Brain pericyte (primary cell): ENCODE measurements at places on chromosomes 4 and X.

DNA sequence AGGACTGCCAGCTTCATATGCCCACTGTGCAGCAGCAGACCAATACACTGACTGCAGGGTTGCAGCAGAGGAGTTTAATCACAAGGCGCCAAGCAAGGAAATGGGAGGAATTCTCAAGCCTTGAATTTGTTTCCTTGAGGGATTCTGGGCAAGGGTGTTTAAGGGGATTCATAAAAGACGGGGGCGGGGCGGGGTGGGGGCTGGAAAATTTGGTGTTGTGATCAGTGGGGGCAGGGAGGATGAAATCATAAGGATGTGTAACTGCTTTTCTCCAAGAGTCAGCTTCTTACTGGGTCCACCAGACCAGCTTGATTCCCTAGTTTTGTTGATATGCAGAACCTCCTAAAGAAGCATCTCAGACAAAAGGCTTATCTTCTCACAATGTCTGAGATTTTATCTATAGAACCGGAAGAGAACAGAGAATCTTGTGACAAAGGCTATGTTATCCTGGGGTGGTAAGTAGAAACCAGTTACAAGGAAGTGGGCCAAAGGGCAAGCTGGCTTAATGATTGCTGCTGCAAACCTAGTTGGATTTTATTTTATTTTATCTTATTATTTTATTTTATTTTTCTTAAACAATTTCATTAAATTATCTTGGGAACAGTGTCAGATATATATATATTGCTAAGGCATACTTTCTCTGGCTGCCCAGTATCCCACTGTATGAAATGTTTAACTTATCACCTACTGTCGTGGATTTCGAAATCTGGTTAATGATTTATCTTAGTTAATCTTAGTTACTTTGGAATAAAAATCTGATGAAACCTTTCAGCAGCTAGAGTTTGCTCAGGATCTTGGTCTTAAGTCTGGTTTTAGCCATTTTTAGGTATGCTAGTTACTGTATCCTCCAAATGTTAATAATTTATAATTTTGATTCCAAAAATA, 276.4 kb downstream of the RPA4 start:
- DNase-seq = no peak

DNA sequence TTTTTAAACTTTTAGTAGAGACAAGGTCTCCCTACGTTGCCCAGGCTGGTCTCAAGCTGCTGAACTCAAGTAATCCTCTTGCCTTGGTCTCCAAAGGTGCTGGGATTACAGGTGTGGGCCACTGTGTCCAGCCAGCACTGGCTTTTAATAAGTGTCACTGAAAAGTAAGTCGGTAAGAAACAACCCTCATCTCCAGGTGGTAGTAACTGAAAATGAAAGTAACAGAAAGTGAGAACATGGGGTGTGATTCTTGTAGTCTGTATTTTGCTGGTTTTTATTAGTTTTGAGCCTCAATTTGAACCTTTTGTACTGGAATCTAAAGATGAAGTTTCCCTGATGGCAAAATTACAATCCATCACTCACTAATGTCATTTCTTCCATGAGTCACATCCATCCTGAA, 238.1 kb upstream of the AGA start:
- DNase-seq = no peak

GRCh38 chr4:99921174-99921573, 25.2 kb downstream of the DNAJB14 start:
- DNase-seq = no peak

DNA sequence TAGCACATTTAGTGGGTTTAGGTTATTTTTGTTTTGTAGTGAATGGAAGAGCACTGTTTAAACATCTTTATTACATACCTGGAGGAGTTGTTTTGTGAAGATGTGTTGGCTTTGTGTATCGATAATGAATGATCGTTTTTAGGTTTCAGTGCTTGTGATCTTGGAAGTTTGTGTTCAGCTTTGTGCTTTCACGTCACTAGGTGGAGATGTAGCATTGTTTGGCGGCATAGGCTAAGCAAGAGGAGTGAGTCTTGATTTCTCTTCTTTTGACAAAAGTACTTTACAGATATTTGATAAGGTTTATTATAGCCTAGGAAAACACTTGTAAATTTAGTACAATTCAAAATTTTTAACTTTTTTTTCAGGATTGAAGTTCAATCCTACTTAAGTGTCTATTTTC, 50.4 kb downstream of the PDK3 start:
- no peak for DNase-seq

- no peak for DNase-seq
Measured at GRCh38 chrX:110142096-110142495, 139.2 kb downstream of the TMEM164 start.
